ENCODE measurements at places on chromosomes 16 and 17. TPM values are rescaled to one million over a fixed set of nuclear protein-coding genes. Genes with fewer than 3 reads are reported as not detected.

DNA sequence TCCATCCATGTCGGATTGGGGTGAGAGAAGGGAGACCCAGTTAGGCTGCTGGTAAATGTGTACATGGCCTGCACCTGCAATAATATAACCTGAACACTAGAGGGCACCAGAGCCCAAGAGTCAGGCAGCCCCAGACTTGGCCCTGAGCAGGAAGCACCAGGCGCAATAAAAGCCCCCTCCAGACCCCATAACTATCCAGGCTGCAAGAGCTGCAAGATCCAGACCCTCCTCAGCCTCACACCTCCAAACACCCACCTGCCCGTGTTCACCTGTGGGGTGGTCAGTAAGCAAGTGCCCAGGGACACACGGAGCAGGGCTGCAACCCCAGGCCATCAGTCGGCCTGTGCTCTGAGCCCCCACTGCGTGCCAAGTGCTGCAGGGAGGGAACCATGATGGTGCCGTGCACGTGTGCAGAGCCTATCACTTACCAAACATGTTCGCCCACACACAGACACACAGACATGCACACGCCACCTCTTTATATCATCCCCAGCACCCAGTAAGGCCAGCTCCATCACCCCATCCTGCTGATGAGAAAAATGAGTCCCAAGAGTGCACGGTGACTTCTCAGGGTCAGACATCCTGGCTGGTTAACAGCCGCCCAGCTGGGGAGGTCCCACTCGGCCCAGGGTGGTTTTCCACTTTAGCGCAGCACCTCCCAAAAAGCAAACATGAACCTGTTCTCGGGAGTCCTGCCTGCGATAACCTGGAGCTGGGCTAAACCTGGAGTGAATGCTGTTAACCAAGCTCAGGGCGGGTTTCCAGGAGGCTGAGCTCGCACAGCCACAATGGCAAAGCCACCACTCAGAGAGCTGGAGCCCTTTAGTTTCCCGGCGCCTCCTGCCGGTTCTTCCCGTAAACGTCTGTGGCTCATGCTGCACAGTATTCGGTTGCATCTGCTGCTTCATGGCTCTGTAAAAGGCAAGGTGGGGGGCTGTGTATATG lies 439.8 kb downstream of the SOX9 start:
- peaks cover 15% of the 10 kb centered on the region for H3K4me1 ChIP-seq
- no peak overlapping the region for H3K27ac ChIP-seq

DNA sequence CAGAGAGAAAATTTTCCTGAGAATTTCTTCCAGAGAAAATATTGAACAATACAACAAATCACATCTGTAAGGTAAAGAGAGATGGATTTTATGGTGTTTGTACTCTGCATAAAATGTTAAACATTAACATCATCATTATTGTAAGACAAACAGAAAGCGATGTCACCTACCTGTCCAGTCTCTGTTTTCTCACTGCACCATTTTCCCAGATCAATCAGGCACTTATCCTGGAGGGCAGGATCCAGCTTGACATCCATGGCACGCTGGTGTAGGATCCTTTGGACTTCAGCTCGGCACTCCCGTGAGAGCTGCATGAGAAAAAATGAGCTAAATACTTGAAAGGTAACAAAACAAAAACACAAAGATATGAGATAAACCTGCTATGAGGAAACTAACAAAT lies 55.9 kb upstream of the CLEC18B start:
- H3K27me3 ChIP-seq: no peaks in the 10 kb centered on the region
- no peak overlapping the region for H3K27ac ChIP-seq
- H3K36me3 ChIP-seq: peaks cover 59% of the 10 kb centered on the region
- no peak for DNase-seq

DNA sequence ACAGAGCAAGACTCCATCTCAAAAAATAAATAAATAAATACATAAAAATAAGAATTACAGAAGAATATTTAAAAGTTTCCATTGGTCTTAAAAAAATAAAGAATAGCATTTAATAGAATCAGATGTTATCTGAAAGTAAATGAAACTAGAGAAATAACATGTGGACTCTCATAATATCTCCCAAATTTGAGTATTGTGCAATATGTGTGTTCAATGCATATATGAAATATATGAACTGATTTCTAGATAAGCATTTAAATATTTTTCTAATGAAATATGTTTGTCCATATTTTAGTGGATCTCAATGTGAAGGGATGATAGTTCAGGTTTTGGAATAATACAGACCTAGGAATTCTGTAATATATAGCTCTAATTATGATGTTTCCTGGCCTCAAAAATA lies 265.9 kb upstream of the PMFBP1 start:
- H3K4me1 ChIP-seq: no peaks in the 10 kb centered on the region
- no peaks in the 10 kb centered on the region for H3K27me3 ChIP-seq
- H3K4me3 ChIP-seq: no peak overlapping the region
- no peak for DNase-seq
- H3K27ac ChIP-seq: no peak overlapping the region
- H3K36me3 ChIP-seq: no peaks in the 10 kb centered on the region

DNA sequence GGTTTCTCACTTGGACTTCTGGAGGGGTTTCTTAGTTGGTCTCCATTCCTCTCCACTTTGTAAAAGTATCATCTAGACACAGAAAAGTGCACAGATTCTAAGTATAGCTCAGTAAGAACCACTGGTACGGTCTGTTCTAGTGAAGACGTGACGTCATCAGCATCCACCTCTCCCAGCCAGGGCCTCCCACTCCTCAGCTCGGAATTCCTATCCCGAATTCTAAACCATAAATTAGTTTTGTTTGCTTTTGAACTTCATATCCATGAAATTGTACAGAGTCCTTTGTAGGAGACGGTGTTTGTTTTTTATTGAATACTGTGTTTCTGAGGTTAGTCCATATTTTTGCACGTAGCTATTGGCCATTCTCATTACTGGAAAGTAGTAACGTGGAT lies 25.5 kb downstream of the FOXK2 start:
- DNase-seq: no peak
- H3K27ac ChIP-seq: peak overlapping the region; percentile 48
- H3K4me3 ChIP-seq: no peak overlapping the region
- no peaks in the 10 kb centered on the region for H3K36me3 ChIP-seq
- no peaks in the 10 kb centered on the region for H3K27me3 ChIP-seq

GRCh38 chr16:14110728-14111251 lies 39.7 kb downstream of the MRTFB start:
- no peak for DNase-seq
- H3K36me3 ChIP-seq: no peaks in the 10 kb centered on the region
- no peak overlapping the region for H3K4me3 ChIP-seq
- H3K27ac ChIP-seq: no peak overlapping the region
- H3K4me1 ChIP-seq: peaks cover 25% of the 10 kb centered on the region

DNA sequence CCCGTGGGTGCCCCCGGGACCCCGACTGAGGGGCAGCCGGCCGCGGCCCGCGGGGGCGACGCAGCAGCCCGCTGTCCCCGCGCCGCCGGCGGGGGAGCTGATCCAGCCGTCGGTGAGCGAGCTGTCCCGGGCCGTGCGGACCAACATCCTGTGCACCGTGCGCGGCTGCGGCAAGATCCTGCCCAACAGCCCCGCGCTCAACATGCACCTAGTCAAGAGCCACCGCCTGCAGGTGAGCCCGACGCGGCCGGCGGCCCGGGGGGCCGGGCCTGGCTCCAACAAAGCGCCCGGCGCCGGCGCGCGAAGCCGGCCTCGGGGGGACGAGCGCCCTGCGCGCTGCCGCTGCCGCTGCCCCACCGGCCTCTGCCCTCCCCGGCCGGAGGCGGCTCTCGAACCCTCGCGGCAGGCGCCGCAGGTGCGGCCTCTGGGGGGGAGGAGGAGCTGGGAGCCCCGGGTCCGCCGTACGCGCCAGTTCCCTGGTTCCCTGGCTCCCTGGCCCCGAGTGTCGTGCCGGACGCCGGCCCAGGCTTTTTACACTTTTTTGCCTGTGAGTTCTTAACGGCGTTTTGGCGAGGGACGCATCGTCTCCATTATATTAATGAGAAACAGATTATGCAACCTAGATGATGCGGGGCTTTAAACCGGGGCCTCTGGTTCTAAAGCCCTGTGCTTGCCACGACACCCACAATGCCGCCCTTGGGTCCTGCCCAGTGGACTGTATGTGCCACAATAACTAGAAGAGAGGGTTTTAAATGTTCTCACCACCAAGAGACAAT lies 521 bp downstream of the ATMIN start:
- H3K36me3 ChIP-seq: peaks cover 21% of the 10 kb centered on the region
- H3K4me1 ChIP-seq: peaks cover 14% of the 10 kb centered on the region
- peak; percentile 20 for DNase-seq
- H3K27me3 ChIP-seq: no peaks in the 10 kb centered on the region

- DNase-seq: peak; percentile 57
- no peaks in the 10 kb centered on the region for H3K4me1 ChIP-seq
- no peaks in the 10 kb centered on the region for H3K36me3 ChIP-seq
- no peak overlapping the region for H3K4me3 ChIP-seq
- peaks cover 100% of the 10 kb centered on the region for H3K27me3 ChIP-seq
These were observed 219.9 kb downstream of the ENGASE start for GRCh38 chr17:79294459-79295071.

DNA sequence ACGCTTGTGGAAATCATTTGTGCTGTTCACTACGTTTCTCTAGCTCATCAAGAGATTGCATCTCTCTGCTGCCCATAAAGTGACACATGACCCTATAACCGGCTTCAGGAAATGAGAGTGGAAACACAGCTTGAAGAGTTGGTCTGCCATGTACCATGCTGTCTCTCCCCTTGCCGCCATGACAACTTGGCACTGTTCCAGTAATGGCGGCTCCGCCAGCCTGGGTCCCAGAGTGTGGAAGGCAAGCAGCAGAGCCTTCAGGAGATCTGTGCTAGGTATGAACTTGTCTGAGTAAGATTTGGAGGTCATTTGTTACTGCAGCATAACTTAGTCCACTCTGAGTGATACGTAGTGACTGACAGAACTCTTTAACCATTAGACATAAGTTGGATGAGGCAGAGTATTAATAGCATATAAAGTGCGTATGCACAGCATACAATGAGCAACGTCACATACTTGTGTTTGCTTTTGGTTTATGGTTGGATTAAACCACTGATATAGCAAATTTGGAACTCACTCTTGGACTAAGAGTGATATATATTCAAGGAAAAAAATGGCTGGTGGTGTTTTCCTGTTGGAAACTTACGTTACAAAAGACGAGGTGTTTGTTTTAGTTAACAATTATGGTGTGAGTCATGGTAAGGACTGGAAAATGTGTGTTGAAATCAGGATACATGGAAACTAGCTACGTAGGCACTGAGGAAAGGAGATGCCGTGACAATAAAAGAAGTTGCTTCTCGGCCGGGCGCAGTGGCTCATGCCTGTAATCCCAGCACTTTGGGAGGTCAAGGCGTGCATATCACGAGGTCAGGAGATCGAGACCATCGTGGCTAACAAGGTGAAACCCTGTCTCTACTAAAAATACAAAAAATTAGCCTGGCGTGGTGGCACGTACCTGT lies 24.4 kb upstream of the PMP22 start:
- H3K36me3 ChIP-seq: no peaks in the 10 kb centered on the region
- DNase-seq: peak; percentile 92
- H3K4me1 ChIP-seq: peaks cover 18% of the 10 kb centered on the region
- no peak overlapping the region for H3K4me3 ChIP-seq
- peaks cover 18% of the 10 kb centered on the region for H3K27me3 ChIP-seq
- H3K27ac ChIP-seq: no peak overlapping the region

ITGAD gene
- not detected for total RNA-seq

- peaks cover 14% of the 10 kb centered on the region for H3K4me1 ChIP-seq
- no peaks in the 10 kb centered on the region for H3K27me3 ChIP-seq
- H3K4me3 ChIP-seq: no peak overlapping the region
- DNase-seq: no peak
- H3K36me3 ChIP-seq: no peaks in the 10 kb centered on the region
These were observed 4.5 kb upstream of the KATNB1 start for GRCh38 chr16:57730771-57731730.

DNA sequence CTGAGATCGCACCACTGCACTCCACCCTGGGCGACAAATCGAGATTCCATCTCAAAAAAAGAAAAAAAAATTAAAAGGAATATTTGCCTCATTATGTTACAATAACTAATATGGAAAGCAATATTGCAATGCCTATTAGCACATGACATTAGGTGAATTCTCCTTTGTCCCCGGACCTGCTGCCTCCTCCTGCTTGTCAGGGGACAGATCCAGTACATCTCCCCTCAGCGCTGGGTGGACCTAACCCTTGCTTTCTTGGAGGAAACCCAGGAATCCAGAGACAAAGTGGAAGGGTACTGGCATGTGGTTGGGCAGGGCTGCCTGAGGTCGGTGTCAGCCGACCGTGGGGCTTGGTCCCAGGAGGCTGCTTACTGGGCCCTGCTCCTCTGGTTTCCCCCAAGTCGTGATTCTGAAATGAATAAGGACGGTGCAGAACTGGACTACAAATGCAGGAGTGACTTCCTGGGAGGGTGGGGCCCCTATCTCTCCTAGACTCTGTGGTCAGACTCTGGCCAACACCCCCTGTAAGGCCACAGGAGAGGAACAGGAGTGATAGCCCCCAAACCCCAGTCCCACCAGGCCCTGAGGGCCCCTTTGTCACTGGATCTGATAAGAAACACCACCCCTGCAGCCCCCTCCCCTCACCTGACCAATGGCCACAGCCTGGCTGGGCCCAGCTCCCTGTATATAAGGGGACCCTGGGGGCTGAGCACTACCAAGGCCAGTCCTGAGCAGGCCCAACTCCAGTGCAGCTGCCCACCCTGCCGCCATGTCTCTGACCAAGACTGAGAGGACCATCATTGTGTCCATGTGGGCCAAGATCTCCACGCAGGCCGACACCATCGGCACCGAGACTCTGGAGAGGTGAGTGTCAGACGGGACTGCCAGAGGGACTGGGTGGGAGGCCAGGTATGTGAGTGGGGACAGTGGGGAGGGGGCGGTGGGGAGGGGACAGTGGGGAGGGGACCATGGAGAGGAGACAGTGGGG lies at the start of gene HBZ:
Gene HBZ, plus strand, starts transcription at position 504 of the 988 bp plus-strand sequence. Its CDS starts 266 bp downstream, at position 770.
- H3K4me3 ChIP-seq: no peak within 1 kb of the TSS
- no peak for DNase-seq
- H3K27me3 ChIP-seq: peaks cover 15% of the 10 kb centered on the region
- peak within 1 kb of the TSS; percentile 31 for H3K27ac ChIP-seq

GRCh38 chr16:87086575-87086974 lies 230.6 kb downstream of the C16orf95 start:
- no peaks in the 10 kb centered on the region for H3K36me3 ChIP-seq
- no peak overlapping the region for H3K4me3 ChIP-seq
- no peaks in the 10 kb centered on the region for H3K4me1 ChIP-seq
- H3K27me3 ChIP-seq: no peaks in the 10 kb centered on the region

- peaks cover 15% of the 10 kb centered on the region for H3K4me1 ChIP-seq
- no peaks in the 10 kb centered on the region for H3K27me3 ChIP-seq
- peaks cover 5% of the 10 kb centered on the region for H3K36me3 ChIP-seq
- H3K4me3 ChIP-seq: no peak overlapping the region
- DNase-seq: no peak
These were observed 4.3 kb downstream of the EVPLL start for GRCh38 chr17:18381953-18382245.

IGFBP4 gene
- total RNA-seq: 6.5 TPM

RGS11 gene
- 3.6 TPM for total RNA-seq

STH gene
- total RNA-seq: not detected

GRCh38 chr16:57149391-57149790 lies 36.4 kb downstream of the PSME3IP1 start:
- no peaks in the 10 kb centered on the region for H3K4me1 ChIP-seq
- H3K27ac ChIP-seq: no peak overlapping the region
- H3K27me3 ChIP-seq: no peaks in the 10 kb centered on the region
- no peak overlapping the region for H3K4me3 ChIP-seq
- peaks cover 27% of the 10 kb centered on the region for H3K36me3 ChIP-seq
